ENCODE measurements at places on chromosomes 16 and 17.

- no peak for DNase-seq
Observed at GRCh38 chr16:11582157-11582814, 4.4 kb downstream of the LITAF start.

DNA sequence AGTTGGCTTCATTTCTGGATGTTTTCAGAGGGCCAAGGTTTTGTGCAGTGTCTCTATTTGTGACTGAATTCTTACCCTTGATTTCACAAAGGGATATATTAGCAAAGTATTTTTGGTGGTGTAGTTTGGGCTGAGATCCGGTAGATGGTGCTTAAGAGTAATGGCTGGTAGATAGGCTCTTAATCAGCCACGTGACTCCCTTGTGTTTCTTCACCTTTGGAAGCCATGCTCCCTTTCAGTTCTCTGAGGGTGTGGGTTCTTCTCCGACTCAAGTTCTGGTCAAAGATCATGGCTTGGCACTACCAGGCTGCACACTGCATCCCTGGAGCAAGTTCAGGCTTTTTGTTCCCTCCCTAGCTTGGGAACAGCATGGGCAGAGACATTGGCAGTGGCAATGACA is 887.3 kb downstream of the CDH8 start:
- DNase-seq, result no peak

DNA sequence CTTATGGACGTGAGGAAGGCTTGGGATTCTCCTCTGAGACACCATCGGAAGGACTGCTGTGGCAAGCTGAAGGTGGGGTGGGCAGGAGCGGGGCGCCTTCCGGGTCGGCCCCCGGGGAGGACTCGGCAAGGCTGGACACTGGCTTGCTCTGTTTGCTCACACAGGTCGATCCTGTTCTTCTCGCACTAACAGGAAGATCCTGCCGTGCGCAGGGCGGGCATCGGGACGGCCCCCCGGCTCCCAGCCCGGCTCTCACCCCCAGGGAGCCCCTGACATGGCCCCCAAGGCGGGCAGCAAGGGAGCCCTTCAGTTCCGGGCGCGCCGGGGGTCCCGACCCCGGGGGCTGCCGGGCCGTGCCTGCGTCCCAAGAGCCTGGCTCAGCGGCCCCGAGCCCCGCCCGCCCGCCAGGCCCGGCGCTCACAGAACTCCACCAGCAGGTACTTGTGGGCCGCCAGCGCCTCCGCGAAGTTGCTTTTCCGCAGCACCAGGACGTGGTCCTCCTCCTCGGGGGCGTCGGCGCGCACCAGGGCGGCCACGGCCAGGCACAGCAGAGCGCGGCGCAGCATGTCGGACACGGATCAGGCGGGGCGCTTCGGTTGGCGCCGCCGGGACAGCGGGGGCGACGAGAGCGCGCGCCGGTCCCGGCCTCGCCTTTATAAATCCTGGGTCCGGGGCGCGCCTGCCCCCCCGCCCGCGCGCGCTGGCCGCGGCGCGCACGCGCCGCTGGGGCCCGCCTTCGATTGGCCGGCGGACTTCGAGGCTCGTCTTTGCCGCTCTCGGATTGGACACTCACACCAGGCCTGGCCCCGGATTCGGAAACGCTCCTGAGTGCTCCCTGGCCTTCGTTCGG is at the start of gene P4HB:
Gene P4HB, minus strand, starts transcription at position 630 of the 850 bp plus-strand sequence. Its CDS starts 64 bp downstream, at position 566.
- no peak for DNase-seq

- peak; percentile 84 for DNase-seq
Observed at GRCh38 chr17:77365584-77366186, 224.9 kb downstream of the SEC14L1 start.

DNA sequence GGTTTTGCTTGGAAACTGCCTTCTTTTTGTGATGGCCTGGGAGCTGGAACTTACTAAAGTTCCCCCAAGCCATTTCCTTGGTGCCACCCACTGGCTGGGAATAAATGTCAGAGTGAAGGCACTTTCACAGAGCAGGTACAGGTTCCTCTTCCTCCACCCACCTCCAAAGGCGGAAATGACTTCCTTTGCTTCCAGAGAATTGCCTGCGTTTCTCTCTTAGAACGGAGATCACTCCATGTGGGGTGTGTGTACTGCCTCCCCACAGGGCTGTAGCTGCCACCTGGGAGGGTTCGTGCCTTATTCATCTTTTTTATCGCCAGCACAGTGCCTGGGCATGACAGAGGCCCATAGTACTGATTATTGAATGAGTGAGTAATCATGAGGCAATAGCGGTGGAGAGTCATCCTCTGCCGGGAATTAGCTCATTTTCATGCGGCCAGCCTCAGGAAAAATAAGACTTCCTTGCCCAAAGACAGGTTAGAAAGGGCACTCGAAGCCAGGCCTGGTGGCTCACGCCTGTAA is 32.2 kb upstream of the HAS3 start:
- DNase-seq, result peak; percentile 87

DNA sequence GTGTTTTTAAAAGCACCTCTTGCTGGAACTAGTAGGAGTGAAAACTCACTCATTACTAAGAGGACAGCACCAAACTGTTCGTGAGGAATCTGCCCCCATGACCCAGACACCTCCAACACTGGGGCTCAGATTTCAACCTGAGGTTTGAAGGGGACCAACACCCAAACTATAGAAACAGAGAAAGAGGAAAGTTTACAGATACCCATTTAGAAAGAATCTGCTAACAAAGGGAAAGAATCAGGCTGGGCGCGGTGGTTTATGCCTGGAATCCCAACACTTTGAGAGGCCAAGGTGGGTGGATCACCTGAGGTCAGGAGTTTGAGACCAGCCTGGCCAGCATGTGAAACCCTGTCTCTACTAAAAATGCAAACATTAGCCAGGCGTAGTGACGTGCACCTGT is 3.4 kb upstream of the CSNK1D start:
- no peak for DNase-seq

Data from fibroblast of the aortic adventitia (primary cell).